ENCODE measurements at places on chromosomes 7 and 10. TPM values are rescaled to one million over a fixed set of nuclear protein-coding genes. Genes with fewer than 3 reads are reported as not detected.

Gene MSS51
- 0.90 TPM for total RNA-seq

Gene RPEL1
- 0.13 TPM for total RNA-seq

Gene CPVL
- total RNA-seq: not detected

Gene SORCS3
- not detected for total RNA-seq

Gene AMPH
- total RNA-seq: not detected

Gene ABHD11
- 6.5 TPM for total RNA-seq

Gene CFAP70
- 0.79 TPM for total RNA-seq

Gene FAM180A
- not detected for total RNA-seq

Gene ITIH5
- total RNA-seq: not detected

Gene SPDYE11
- not detected for total RNA-seq

Gene ANKRD7
- total RNA-seq: 0.26 TPM

Gene THSD7A
- 0.26 TPM for total RNA-seq

Gene PIK3AP1
- total RNA-seq: 2.1 TPM

Gene GIMAP5
- total RNA-seq: not detected

Gene OGDHL
- total RNA-seq: not detected

Gene OR6B1
- total RNA-seq: not detected

Gene SPDYE9
- total RNA-seq: not detected

Gene NEUROD6
- total RNA-seq: not detected

Gene GIMAP8
- under 0.01 TPM for total RNA-seq

Gene TAS2R3
- 3.9 TPM for total RNA-seq

Gene AGR2
- 163 TPM for total RNA-seq

Gene FFAR4
- total RNA-seq: not detected

Gene RNF32
- 1.8 TPM for total RNA-seq

Gene NCF1
- 3.2 TPM for total RNA-seq

Gene GDF2
- not detected for total RNA-seq

Gene ZNF722
- not detected for total RNA-seq

All from bronchial epithelial cell (primary cell).